ENCODE measurements at places on chromosomes 12 and 14. TPM values are rescaled to one million over a fixed set of nuclear protein-coding genes. Genes with fewer than 3 reads are reported as not detected.
A peak's percentile ranks its signal among the peaks of the same experiment; 100 is the strongest.

The NKX2-1 gene
- not detected for total RNA-seq

The SUPT16H gene
- total RNA-seq: 65.3 TPM

The HOXC12 gene
- total RNA-seq: not detected

- H3K36me3 ChIP-seq: no peaks in the 10 kb centered on the region
- DNase-seq: no peak
- no peaks in the 10 kb centered on the region for H3K27me3 ChIP-seq
Observed at GRCh38 chr12:70831543-70831942, 89.0 kb downstream of the PTPRR start.

DNA sequence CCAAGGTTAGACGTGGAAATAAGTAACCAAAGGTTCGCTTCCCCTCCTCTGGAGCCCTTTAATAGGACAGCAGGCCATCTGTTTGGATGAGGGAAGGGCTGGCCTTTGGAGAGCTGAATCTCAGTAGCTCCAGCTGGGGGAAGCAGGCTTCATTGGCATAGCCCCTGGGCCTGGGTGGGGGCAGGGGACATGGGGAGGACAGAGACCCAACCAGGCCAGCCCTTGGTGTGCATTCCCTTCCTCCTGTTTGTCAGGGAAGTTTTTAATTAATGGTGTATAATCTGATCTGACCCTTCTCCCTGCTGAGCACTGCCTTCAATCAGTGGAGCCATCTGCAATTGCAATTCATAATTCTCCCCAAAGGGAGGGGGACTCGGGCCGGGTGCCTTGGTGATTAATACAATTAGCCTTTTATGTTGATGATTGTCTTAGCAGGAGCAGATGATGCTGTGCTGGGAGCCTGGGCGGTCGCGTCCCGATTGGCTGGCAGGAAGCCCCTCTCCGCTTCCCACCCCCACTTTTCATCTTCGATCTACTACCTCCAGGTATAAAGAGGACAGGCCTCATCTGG lies 6.4 kb downstream of the AQP6 start:
- DNase-seq: no peak
- no peak overlapping the region for H3K27ac ChIP-seq
- H3K36me3 ChIP-seq: no peaks in the 10 kb centered on the region
- no peak overlapping the region for H3K4me3 ChIP-seq
- H3K27me3 ChIP-seq: no peaks in the 10 kb centered on the region

DNA sequence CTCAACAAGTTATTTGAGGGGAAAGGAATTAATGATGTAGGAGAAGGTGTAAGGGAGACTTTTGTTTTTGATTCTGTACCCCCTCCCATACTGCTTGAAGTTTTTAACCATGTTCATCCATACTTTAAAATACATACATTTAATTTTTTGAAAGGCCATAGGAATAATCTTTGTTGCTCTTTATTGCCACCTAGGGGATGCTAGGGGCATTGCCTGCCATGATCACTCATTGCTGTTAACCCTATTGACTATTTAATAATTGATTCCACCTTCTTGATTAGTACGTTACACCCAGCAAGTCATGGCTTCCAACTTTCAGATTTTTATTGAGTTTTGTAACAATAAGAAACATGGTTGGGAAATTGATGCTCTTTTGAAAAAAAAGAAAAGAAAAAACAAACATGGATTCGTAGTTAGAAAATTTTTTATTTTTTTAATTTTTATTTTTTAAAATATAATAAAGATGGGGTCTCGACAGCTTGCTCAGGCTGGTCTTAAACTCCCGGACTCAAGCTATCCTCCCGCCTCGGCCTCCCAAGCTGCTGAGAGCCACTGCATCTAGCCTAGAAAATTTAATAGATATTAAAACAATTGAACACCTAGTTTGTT lies 8.5 kb upstream of the PRKAB1 start:
- H3K4me1 ChIP-seq: peaks cover 4% of the 10 kb centered on the region
- no peak overlapping the region for H3K4me3 ChIP-seq
- H3K27ac ChIP-seq: peak overlapping the region; percentile 3
- no peak for DNase-seq
- no peaks in the 10 kb centered on the region for H3K27me3 ChIP-seq

- no peak for DNase-seq
- no peak overlapping the region for H3K27ac ChIP-seq
- H3K36me3 ChIP-seq: no peaks in the 10 kb centered on the region
- peaks cover 8% of the 10 kb centered on the region for H3K4me1 ChIP-seq
Observed at GRCh38 chr14:55111122-55111708, 17.8 kb upstream of the LGALS3 start.

- no peaks in the 10 kb centered on the region for H3K27me3 ChIP-seq
- H3K27ac ChIP-seq: peak within 1 kb of the TSS; percentile 94
- H3K4me3 ChIP-seq: peak within 1 kb of the TSS; percentile 92
- peaks cover 50% of the 10 kb centered on the region for H3K4me1 ChIP-seq
- no peaks in the 10 kb centered on the region for H3K36me3 ChIP-seq
Observed at GRCh38 chr14:32077081-32078022, at the start of gene ARHGAP5. ARHGAP5 (plus strand) TSS chr14:32077304; CDS start chr14:32090670, 13,366 bp downstream.

DNA sequence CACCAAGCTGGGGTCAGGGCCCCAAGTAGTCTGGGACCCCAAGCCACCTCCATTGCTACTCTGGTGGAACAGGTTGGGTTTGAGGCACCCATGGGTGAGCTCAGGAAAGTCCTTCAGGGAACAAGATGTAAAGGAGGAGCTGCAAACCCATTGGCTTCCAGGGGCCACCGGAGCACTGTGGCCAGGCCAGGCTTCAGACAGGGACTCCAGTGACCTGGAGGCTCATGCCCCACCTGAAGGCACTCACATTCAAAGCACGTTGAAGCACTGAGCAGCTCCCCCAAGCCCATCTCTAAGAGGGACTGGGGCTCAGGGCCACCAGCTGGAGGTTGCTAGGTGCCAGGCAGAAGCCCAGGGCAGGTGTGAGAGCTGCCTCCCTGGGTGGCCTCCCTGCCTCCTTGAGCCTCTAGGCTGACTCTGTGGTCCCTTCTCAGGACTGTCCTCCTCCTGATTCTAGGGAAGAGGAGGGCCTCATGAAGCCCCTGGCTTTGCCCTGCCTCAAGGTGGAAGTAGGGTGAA lies 49.1 kb downstream of the FAM222A start:
- peak overlapping the region; percentile 69 for H3K27ac ChIP-seq
- H3K4me1 ChIP-seq: peaks cover 45% of the 10 kb centered on the region
- H3K4me3 ChIP-seq: no peak overlapping the region
- no peaks in the 10 kb centered on the region for H3K27me3 ChIP-seq
- no peak for DNase-seq
- no peaks in the 10 kb centered on the region for H3K36me3 ChIP-seq

DNA sequence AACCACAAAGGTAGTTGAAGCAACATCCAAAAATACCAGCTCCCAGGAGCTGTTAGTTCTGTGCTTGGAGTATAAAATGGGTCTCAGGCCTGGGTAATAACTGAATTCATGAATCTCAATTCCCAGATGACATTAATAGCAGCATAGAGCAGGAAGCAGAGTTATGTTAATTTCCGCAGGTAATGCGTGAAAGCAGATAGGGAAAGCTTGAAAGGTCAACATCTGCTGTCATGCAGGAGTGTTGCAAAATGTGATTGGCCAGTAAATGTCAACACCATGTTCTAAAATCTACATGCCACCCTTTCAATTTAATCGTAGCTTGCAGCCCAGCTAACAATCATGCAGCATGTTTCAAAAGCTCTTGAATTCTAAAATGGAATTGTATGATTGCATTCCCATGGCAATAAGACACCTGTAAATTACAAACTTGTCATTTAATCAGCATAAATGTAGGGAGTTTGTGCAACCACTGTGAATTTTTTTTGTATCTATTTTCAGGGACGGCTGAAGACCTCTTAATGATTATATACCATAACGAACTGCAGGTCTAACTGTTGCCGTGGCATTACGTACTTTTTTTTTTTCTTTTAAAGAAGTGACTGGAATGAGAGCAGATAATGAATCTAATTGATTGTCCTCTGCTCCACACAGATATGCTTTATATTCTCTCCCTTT lies 635.8 kb upstream of the FOXG1 start:
- H3K36me3 ChIP-seq: no peaks in the 10 kb centered on the region
- H3K27ac ChIP-seq: no peak overlapping the region
- H3K4me3 ChIP-seq: no peak overlapping the region
- no peaks in the 10 kb centered on the region for H3K27me3 ChIP-seq
- no peak for DNase-seq

The CTSG gene
- total RNA-seq: 6.7 TPM

- DNase-seq: no peak
- H3K27me3 ChIP-seq: no peaks in the 10 kb centered on the region
- H3K4me1 ChIP-seq: no peaks in the 10 kb centered on the region
- no peak overlapping the region for H3K27ac ChIP-seq
Observed at GRCh38 chr12:103745962-103746361, 95.1 kb downstream of the NT5DC3 start.

GRCh38 chr12:106275458-106275857 lies 27.1 kb upstream of the TCP11L2 start:
- peaks cover 32% of the 10 kb centered on the region for H3K4me1 ChIP-seq
- H3K27me3 ChIP-seq: no peaks in the 10 kb centered on the region
- no peak overlapping the region for H3K4me3 ChIP-seq
- DNase-seq: no peak
- no peak overlapping the region for H3K27ac ChIP-seq

DNA sequence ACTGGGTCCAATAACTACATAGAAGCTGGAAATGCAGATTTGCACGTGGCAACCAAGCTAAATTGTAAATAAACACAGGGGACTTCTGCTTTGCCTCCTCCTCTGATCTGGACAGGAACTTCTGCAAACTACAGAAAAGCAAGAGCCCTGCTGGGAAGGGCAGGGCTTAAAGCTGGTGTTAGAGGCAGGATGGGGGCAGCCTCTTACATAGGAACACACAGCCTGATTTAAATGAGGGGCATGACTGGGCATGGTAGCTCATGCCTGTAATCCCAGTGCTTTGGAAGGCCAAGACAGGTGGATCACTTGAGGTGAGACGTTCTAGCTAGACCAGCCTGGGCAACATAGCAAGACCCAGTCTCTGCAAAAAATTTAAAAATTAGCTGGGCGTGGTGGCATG lies 46.7 kb downstream of the ERH start:
- H3K36me3 ChIP-seq: no peaks in the 10 kb centered on the region
- peaks cover 5% of the 10 kb centered on the region for H3K27me3 ChIP-seq
- DNase-seq: peak; percentile 48
- no peak overlapping the region for H3K27ac ChIP-seq
- H3K4me1 ChIP-seq: peaks cover 15% of the 10 kb centered on the region

- H3K36me3 ChIP-seq: no peaks in the 10 kb centered on the region
- H3K4me3 ChIP-seq: no peak overlapping the region
- DNase-seq: no peak
- no peak overlapping the region for H3K27ac ChIP-seq
Observed at GRCh38 chr12:105100207-105100985, 7.1 kb upstream of the WASHC4 start.

GRCh38 chr14:69005432-69006148 lies 26.5 kb upstream of the ACTN1 start:
- H3K27ac ChIP-seq: no peak overlapping the region
- H3K4me3 ChIP-seq: no peak overlapping the region
- H3K27me3 ChIP-seq: no peaks in the 10 kb centered on the region

DNA sequence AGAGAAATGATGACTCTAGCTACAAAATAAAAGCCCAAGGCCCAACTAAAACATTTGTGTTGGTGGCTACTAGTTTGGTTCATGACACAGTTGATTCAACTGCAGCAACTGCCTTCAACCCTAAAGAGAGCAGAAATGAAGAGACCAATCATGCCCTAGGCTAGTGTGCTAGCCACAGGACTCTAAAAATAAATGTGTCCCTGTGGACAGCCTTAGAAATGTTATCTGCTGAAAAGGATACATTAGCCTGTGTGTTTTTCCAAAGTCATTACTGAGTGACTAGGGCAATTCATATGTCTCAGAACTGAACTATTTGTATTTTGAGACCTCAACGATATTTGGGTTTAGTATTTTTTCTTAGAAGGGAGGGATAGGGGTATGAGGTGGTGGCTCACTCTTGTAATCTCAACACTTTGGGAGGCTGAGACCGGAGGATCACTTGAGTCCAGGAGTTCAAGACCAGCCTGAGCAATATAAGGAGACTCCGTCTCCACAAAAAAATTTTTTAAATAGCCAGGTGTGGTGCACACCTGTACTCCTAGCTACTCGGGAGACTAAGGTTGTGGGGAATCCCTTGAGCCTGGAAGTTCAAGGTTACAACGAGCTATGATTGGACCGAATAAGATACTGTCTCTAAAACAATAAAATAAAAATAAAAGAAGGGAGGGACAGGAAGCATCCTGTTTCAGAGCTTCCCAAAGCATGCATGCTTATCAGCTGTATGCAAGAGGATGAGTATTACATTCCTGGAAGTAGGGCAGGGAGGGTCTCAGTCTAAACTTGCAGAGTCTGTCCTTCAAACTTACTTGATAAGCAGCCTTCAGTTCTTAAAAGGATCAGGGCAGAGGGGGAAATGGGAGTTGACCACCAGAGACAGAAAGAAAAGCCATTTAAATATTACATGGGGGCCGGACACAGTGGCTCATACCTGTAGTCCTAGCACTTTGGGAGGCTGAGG lies 29.6 kb upstream of the NAP1L1 start:
- no peaks in the 10 kb centered on the region for H3K27me3 ChIP-seq
- H3K27ac ChIP-seq: no peak overlapping the region

DNA sequence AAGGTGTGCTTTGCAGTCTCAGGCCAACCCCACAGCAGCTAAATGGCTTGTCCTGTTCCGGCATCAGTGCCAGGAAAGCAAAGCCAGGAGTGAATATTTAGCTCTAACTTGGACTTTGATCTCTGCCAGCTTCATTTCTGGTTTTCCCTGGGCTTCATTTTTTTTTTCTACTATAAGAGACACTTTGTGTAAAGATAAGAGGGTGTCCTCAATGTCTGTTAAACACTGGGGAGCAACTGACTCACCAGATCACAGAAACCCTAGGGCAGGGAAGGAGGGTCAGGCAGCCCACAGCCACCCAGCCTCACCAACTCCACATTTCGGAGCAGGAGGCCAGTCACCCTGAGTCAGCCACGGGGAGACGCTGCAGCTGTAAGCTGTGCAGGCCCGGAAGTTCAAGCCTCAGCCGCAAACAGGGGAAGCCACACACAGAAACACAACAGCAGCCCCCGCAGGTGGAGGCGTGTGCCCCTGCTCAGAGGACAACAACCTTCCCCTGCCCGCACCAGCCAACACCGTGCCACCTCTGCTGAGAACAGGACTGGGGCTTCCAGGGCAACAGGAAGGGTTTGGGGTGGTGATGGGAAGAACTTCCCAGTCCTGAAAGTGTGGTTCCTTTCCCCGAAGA lies 6.3 kb downstream of the TNFRSF1A start:
- H3K36me3 ChIP-seq: peaks cover 40% of the 10 kb centered on the region
- H3K27me3 ChIP-seq: no peaks in the 10 kb centered on the region
- H3K4me3 ChIP-seq: peak overlapping the region; percentile 86

The MYF6 gene
- total RNA-seq: not detected

The RGS6 gene
- total RNA-seq: 8.1 TPM

- peak; percentile 82 for DNase-seq
Observed at GRCh38 chr14:104341532-104342434, 203.4 kb downstream of the KIF26A start.

GRCh38 chr14:92475451-92476187 lies 38.0 kb upstream of the RIN3 start:
- peak overlapping the region; percentile 78 for H3K27ac ChIP-seq
- DNase-seq: peak; percentile 84
- H3K27me3 ChIP-seq: no peaks in the 10 kb centered on the region
- H3K36me3 ChIP-seq: no peaks in the 10 kb centered on the region
- no peak overlapping the region for H3K4me3 ChIP-seq

All from spleen (tissue), 13 donors.